ENCODE measurements at places on chromosomes 1 and 21.

DNA sequence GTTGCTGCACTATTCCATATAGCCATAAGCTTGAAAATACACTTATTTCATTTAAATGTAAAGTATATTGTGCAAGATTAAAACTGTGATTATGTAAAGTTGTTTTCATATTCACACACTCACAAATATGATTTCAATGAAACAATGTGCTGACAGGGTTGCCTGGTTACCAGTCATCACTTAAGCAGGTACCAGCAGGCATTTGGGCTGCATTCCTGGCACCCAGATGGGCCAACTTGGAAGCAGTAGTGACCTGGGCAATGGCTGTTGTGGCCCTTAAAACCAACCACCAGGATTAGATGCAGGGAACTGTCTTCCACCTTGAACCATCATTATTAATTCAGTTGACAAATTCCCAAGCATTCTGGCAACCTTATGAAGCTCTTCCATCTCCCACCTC is 45.0 kb upstream of the RASAL2 start:
- DNase-seq, result no peak

DNA sequence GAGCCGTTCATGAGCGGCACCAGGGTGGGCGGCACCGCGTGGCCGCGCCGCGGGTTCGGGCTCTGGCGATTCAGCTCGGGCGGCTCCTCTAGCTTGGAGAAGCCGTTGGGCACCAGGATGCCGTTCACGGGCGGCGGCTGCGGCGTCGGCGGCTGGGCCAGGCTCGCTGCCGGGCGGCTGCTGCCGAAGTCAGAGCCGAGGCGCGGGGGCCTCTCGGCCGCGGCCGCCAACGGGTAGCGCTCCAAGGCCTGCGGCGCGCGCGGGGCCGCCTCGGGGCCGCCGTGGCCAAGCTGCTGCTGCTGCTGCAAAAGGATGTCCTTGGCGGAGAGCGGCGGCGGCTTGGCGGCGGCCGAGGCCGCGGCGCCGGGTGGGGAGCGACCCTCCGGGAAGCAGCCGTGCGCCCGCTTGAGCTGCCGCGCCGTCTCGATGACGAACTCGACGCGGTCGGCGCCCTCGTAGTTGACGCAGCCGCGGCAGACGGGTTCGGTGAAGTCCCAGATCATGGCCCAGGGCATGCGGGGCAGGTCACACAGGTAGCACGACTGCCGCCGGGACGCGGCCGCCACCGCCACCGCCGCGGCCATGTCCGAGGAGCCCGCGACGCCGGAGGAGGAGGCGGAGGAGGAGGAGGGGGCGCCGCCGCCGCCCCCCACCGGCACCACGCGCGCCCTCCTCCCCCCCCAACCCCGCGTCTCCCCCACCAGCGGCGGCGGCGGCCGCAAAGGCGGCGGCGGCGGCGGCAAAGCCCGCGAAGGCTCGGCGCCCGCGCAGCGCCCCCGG is 877 bp downstream of the IRF2BP2 start:
- DNase-seq, result peak; percentile 67

GRCh38 chr1:100130552-100131077 is 2.1 kb downstream of the SASS6 start:
- peak; percentile 65 for DNase-seq

- DNase-seq, result peak; percentile 8
Observed at GRCh38 chr1:238196516-238196915, 305.8 kb upstream of the ZP4 start.

DNA sequence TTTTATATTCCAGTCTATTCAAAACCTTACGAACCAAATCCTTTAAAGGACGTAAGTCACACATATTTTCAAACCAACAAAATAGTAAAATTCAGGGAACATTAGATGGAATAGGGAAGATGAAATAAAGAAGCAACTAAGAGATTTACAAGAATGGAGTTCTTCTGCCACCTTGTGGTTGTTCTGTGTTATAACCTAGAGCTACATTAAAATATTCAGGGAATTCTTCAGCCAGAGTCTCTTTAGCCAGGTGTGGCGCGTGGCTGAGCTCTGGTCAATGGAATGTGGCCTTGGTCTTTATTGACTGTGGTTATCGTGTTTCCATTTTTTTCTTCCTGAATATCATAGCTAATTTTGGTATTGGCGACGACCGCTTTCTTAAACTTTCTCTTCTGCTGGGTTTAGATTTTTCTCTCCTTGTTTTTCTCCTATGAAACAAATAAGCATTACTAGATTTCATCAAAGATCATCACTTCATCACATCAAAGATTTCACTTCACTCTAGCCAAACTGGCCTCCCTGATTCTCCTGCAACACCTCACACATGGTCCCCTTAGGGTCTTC is 221.3 kb downstream of the MRPL39 start:
- DNase-seq, result peak; percentile 53

DNA sequence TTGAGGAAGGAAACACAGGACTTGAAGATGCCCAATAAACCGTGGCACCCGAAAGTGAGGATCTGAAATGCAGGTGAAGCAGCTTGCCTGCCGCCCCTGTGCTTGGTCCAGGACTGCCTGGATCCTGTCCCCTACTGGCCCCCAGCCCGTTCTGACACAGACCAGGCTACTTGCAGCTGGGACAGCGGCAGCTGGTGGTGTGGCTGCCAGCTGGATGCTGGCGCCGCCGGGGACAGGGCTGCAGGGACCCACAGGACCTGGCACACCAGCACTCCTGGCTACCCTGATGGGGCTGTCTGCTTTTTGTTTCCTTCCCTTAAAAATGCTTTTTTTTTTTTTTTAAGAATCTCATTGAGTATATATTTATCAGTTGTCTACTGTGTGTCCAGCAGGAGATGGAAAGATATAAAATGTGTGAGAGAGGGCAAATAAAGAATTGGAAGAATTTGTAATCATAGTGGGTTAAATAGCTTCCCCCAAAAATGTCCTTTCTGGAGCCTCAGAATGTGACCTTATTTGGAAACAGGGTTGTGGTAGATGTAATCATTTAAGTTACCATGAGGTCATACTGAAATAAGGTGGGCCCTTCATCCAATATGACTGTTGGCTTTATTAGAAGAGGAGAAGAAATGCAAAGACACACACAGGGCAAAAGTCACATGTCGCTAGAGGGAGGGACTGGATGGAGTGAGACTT is 165.6 kb downstream of the DSCAM start:
- no peak for DNase-seq

GRCh38 chr1:51997974-51998382 is 7.5 kb upstream of the RAB3B start:
- DNase-seq, result no peak

GRCh38 chr1:161082996-161083747 is 6.2 kb downstream of the NECTIN4 start:
- peak; percentile 97 for DNase-seq

DNA sequence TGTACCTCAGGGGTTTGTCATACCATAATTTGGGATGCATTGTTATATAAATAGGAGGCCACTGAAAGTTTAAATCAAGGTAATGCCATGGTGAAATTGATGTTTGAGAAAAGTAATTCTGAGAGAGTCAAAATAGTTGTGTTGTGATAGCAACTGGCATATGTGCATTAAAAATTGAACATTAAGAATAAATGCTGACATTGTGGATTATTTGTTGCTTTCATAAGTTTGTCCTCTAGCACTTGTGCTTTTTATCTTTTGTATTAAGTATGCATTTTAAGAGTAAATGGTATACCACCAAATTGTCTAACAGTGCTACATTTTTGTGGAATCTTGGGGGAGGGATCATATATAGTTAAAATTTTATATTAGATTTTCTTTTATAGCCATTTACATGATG is 275.9 kb upstream of the CACYBP start:
- DNase-seq, result no peak

GRCh38 chr1:108051631-108052377 is 86.8 kb upstream of the VAV3 start:
- DNase-seq, result no peak

DNA sequence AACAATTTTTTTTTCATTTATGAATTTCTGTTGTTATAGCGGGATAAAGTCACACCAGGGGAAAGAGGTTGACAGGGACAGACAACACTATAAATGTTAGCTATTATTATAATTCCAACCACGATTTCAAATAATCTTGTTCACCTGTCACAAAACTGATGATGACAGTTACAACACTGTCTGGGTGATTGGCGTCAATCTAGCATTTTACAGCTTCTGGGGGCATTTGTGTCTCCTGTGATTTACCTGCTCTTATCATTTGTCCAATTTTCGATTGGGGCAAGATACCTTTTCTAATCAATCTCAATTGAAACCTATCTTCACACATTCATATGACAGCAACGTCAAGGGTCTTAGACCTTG is 44.6 kb upstream of the LYST start:
- no peak for DNase-seq

GRCh38 chr21:30480145-30480544 is at the start of gene KRTAP19-1:
Gene KRTAP19-1, minus strand, starts transcription at chr21:30480367. Its CDS starts 50 bp downstream, at chr21:30480317.
- no peak for DNase-seq

DNA sequence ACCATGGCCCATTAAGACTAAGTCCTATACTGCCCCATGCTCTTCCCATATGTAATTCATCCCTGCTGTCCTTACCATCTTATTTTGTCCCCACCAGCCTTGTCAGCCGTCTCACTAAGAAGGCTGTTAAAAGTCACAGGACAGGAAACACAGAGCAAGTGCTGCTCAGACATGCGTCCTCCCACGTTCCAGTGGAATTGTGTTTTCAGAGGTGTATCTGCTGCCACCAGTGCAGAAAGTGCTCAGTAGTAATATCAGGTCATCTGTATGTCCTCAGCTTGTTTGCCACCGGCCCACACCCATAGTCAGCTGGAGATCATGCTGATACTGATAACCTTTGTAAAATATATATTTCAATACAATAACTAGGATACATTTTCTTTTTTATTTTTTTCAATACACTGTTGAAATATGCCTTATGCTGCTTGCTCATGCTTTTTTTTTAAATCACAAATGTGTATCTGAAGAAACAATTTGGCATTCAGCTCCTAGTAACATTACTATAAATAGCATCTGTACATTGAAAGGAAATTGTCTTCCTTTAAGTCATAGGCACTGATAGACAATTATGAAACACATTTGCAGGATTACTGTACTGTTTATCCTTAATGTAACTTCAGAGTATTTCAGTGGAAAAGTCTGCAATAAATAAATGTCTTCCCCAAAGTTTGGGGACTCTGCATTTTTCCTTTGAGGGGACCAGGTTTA is 156.9 kb downstream of the EDEM3 start:
- peak; percentile 57 for DNase-seq

GRCh38 chr1:90936731-90937130 is 85.1 kb downstream of the ZNF644 start:
- no peak for DNase-seq

GRCh38 chr1:165408518-165408917 is 36.4 kb downstream of the RXRG start:
- DNase-seq, result peak; percentile 45

DNA sequence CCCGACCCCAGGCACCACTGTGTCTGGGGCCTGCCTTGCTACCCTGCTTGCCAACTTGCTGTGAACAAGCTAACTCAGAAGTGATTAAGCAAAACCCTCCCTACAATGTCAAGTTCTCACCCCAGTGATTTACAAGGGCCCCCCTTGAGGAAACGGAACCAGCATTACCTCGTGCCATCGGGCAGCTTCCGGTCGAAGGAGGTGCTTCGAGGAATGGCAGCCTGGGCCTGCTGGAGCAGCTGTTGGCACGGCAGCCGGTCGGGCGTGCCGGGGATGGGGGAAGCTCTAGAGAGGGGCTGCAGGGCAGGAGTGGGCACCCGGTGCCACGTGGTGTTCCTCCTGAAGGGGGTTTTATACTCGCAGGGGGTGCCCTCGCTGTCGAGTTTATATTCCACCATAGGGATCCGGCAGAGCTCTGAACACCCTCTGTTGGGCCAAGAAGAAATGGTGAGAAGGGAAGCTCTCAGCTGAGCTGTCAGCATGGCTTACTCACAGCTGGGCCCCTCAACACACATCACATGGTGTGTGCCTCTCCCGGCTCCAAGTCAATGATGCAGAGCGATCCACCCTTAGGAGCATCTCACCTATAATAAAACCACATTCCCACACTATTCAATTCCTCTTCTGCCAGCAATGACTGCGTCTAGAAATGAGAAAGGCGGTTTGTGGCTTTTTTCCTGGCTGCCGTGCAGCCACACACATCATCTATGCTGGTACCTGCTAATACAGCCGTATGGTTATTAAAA is 184.4 kb downstream of the SIPA1L2 start:
- DNase-seq, result no peak

DNA sequence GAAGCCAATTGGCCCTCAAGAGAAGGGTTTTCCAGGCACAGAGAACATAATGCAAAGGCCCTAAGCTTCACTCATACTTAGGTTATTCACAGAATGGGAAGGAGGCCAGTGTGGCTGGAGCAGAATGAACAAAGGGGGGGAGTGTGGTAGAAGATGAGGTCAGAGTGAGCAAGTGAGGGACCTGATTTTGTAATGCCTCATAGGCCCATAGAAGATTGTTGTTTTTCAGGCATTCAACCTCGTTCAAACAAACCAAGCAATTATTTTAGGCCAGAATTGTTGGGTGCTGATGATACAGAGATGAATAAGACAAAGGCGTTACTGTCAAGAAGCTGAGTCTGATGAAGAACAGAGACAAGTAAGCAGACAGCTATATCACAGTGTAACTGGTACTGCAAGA is 54.5 kb upstream of the RAP1A start:
- peak; percentile 96 for DNase-seq

GRCh38 chr1:34721646-34722355 is 33.0 kb upstream of the GJB5 start:
- no peak for DNase-seq

- DNase-seq, result peak; percentile 14
Observed at GRCh38 chr21:36202726-36203602, 46.3 kb downstream of the DOP1B start.

GRCh38 chr1:210315529-210315928 is 13.2 kb upstream of the HHAT start:
- no peak for DNase-seq

DNA sequence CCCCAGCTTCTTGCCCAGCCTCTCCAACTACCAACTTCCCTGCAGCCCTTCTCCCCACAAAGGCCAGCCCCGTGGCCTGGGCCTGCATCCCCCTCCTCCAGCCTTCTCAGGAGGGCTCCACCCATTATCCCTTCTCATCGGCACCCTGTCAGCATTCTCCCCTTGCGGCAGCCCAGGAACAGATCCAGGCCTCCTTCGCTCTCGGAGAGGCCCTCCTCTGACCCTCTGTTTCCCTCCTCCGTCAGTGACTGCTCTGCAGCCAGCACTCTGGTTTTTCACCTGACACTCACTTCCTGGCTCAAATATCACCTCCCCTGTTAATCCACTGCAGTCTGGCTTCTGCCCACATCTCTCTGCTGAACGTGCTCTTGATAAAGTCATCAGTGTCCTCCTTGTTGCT is 17.5 kb downstream of the ADGRB2 start:
- DNase-seq, result no peak

DNA sequence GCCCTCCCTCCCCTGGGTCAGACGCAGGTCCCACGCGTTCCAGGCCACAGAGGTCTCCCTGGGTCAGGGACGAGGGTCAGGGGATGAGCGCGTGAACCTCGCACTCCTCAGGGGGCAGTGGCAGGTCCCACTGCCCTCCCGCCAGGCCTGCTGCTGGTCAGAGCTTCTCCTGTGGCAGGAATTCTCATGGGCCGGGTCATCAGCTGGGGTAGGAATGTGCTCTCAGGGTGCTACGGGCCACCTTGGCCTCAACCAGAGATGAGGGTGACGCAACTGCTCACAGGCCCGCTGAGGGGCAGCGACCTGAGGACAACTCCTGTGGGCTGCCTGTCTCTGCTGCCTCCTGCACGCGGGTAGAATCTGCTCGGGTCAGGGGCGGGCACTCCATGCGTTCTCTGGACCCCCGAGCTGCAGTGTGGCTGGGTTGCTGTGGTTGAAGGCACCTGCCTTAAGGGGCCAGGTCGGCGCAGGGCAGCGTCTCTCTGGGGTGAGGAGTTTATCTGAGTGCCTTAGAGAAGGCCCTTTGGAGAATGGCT is 128.8 kb downstream of the PRDM16 start:
- DNase-seq, result no peak

GRCh38 chr1:109290998-109291397 is 8.1 kb upstream of the PSRC1 start:
- no peak for DNase-seq
